Naive thymus-derived CD8-positive, alpha-beta T cell (primary cell): ENCODE measurements at places on chromosomes 5 and 9. TPM values are rescaled to one million over a fixed set of nuclear protein-coding genes. Genes with fewer than 3 reads are reported as not detected.

DNA sequence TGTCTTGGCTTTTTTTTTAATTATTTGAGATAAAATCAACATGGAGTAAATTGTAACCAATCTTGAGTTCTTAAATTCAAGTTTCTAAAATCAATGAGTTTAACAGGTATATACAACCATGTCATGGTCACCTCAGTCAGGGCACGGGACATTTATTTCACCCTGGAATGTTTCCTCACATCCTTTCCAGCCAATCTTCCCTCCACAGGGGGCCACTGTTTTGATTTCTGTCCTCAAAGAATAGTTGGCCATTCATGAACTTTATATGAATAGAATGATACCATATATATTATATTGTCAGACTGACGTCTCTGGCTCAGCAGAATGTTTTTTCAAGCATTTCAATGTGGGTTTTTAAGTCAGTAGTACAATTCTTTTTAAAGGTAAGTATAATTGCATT is 806 bp downstream of the ZNF474 start:
- DNase-seq = no peak

DNA sequence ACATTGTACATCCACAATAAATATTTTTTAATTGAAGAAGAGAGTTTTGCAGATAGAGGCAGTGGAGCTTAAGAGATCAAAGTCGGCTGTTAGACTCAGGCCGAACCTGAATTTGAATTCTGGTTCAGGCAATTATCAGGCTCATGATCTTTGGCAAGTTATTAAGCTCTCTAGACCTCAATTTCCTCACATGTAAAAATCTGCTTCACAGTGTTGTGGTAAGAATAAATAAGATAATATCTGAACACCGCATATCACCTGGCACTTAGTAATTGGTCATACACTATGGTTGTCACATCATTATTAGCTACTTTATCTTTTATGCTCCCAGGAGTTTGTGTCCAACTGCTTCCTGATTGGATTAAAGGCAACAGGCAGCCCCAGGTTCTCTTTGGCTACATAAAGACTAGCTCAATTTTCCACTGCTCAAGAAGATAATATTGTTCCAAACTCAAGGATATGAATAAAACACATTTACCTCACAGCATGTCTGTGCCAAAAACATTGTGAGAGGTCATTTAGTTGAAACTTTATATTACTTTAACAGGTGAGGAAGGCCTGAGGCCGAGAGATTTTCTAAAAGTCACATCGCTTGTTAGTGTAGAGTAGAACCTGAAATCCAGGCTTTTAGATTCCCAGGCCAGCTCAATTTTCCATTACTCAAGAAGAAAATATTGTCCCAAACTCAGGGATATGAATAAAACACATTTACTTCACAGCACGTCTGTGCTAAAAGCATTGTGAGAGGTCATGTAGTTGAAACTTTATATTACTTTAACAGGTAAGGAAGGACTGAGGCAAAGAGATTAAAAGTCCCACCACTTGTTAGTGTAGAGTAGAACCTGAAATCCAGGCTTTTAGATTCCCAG is 289.2 kb upstream of the PTGER4 start:
- DNase-seq = no peak

DNA sequence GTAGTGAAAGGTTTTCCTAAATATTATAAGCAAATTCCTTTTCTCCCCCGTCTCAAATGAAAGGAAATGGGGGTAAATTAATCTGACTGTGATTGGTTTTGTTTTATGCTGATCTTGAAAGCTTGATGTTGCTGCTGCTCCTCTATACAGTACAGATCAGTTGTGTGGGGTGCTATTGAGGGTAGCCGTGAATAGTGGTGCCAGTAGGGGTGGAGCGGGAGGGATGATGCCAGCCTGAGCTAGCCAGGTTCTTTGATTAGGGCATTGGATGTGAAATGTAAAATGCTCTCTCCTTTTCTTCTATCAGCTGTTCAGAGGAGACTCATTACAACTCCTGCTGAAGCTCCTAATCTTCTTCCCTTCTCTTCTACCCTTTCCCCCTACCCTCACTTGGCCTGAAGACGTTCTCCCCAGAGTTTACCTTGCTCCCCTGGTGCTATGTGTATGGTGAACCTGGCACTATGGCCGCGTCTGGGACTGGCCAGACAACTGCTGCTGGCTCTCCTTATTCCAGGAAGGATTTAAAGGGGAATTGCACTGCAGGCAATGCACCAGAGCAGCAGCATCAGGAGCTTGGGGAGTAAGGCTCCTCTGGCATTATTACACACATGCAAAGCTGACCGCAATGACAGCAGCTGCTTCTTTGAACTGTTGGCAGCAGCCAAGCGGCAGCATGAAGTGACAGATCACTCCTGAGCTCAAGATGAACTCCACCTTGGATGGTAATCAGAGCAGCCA is 566 bp downstream of the GPR21 start:
- no peak for DNase-seq

GRCh38 chr5:4197151-4197550 is 601.5 kb downstream of the IRX1 start:
- DNase-seq = no peak

DNA sequence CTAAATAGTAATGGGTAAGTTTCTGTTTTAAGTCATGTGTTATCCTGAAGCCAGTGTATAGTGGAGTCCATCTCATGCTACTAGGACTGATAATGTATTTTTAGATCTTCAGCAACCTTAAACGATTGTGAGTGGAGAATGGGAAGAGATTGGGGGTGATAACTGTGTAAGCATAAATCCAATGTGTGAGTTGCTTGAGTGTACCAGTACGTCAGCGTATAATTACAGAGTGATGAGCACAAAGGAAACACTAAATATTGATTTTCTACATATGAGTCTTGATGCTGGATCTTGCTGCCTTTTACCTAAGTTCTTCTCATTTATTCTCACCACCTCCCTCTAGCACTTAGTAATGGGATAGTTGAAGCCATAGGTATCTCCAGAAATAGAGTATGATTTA is 16.3 kb upstream of the IZUMO3 start:
- no peak for DNase-seq

GRCh38 chr5:10982626-10983025 is 221.6 kb upstream of the DAP start:
- DNase-seq = no peak

DNA sequence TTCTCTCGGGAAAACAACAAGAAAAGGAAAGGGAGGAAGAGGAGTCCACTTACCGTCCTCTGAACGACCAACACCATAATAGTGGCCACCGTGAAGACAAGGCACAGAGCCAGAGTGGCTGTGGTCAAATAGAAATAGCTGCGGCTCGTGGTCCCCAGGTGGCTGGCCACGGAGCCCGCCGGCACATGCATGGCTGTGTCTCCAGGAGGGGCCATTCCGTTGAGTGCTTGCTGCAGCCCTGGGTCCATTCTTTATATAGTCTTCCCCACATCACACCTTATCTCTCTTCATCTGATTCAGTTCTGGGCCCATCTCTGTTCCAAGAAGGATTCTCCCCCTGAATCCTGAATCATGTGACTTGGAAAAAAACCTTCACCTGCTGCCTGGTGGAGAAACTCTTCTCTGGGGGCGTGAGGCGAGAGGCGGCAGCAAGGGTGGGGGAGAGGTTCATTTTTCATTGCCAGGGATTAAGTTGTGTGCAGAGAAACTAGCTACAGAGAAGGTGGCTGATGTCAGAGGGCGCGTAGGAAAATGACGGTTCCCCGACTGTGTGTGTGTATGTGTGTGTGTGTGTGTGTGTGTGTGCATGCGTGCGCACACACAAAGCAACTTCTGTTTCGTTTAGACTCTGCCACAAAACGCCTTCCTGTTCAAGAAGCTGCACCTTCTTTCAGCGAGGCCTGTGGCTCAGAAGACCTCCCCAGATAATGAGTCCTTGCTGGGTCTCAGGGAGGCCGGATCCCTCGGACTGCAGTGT is at the start of gene TNFSF8:
Gene TNFSF8, minus strand, starts transcription at position 536 of the 757 bp plus-strand sequence. Its CDS starts 288 bp downstream, at position 248.
- peak; percentile 43 for DNase-seq

DNA sequence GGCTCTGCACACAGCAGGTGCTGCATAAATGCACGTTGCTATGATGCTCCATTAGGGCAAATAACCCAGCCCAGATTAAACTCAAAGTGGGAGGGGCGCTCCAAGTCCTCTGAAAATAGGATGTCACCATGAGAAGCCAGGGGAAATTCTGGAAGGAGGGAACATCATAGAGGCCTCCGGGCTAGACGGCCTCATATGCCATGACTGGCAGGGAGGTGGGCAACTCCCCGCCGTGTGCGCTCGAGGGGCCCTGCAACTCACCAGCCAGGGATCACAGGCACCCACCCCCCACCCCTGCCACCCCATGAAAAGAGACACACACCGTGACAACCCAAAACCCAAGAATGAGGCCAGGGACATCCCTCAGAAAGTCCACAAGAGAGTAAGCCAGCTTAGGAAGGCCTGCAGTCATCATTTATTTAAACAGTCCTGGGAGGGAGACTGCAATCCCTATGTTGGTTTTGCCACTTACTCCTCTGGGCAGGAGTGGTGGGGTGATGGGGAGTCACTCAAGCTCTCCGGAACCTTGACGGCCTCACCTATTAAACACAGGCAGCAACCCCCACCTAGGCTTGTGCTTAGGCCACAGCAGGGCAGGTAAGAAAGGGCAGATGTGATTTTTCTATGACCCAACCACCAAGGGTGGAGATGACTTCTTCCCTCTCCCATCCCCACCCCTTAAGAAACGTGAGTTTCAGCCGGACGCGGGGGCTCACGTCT is 4.0 kb downstream of the VAV2 start:
- DNase-seq = peak; percentile 36

DNA sequence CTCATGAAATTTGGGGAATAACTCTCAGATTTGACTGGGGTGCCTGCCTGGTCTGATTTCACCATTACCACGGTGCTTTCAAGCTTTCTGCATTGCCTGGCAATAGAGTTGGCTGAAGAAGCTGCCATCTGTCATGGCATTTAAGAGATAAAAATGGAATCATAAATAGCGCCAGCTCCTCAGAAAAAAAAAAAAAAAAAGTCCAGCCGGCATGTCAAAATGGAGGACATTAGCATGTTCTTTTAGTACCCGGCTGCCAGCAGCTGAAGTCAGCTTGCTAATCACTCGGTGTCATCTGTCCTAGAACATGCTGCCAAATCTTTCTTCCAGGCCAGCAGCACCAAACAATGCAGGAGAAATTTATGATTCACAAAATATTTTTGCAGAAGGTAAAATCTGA is 57.7 kb upstream of the CER1 start:
- DNase-seq = no peak

- no peak for DNase-seq
These were observed 31.6 kb downstream of the ABLIM3 start for GRCh38 chr5:149172709-149173505.

DNA sequence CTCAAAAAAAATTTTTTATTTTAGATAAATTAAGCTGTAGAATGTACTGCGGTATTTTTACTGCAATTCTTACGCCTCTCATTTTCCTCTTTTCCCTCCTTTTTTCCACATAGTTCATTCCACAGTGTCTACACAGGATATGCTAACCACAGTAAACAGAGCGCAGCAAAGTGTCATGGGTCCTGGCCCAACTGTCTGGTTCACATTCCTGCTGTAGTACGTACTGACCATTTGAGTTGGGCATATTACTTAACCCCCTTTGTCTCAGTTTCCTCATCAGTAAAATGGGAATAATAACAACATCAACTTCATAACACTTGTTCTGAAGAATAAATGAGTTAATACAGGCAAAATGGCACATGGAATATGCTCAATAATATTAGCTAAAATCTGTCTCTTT is 41.6 kb downstream of the SLC44A1 start:
- DNase-seq = no peak

- DNase-seq = no peak
These were observed 86.8 kb downstream of the NLN start for GRCh38 chr5:65808818-65809217.

- no peak for DNase-seq
These were observed 12.7 kb downstream of the CSF2 start for GRCh38 chr5:132086277-132086794.

DNA sequence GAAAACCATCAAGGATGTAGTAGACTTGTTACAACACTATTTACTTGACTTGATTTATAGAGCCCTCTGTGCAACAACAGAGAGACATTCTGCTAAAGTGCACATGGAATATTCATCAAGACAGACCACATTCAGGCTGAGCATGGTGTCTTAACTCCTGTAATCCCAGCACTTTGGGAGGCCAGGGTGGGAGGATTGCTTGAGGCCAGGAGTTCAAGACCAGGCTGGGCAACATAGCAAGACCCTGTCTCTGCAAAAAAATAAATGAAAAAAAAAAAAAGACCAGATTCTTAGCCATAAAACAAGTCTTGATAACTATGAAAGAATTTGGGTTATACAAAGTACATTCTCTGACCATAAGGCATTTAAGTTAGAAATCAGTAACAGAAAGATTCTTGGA is 25.3 kb downstream of the DENND4C start:
- DNase-seq = no peak

GRCh38 chr5:165757791-165758190 is 2252.4 kb downstream of the MAT2B start:
- no peak for DNase-seq

GRCh38 chr9:61634192-61634591 is 444.4 kb downstream of the SPATA31A7 start:
- no peak for DNase-seq

GRCh38 chr5:132505641-132506040 is 15.1 kb upstream of the IRF1 start:
- DNase-seq = no peak

DNA sequence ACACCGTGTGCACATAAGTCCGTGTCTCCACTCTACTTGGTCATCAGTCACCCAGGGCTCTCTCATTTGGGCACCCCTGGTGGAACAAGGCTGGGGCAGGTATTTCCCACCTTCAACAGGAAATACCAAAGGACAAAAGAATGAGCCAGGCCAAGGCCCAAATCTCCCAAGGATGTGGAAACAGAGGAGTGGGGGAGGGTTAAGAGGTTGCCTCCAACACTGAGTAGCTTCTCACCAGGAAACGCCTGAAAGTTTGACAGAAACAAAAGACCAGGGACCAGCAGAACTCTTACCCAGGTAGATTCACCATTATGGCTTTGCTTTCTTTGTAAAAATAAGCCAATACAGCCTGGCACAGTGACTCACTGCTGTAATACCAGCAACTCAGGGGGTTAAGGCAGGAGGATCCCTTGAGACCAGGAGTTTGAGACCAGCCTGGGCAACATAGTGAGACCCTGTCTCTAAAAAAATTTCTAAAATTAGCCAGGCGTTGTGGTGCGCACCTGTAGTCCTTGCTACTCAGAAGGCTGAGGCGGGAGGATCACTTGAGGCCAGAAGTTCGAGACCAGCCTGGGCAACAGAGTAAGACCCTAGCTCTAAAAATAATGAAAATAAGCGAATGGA is 12.7 kb downstream of the SLC1A3 start:
- DNase-seq = no peak

GRCh38 chr9:8961186-8961851 is 1161.7 kb upstream of the DMAC1 start:
- DNase-seq = no peak

DNA sequence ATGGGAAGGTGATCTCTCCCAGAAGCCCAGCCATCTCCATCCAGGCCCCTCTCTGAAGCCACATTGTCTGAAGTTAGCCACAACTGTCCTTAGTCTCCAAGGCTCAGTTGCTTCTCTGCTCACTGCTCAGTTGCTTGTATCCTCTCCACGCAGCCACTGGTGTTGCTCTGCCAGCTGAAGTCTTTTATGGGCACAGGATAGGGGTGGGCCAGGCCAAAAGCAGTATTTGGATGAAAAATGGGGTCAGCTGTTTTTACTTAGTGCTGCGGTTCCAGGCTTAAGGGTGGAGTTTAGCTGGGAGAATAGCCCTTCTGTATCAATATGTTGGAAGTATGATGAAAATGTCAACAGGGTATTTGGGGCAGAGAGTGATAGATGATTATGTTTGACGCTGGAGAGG is 168.8 kb upstream of the PPP1R2B start:
- DNase-seq = no peak

The TSSK1B gene
- total RNA-seq = not detected

The CTSV gene
- total RNA-seq = not detected

The LVRN gene
- 0.38 TPM for total RNA-seq

The SLC34A1 gene
- total RNA-seq = 0.16 TPM

The OR1Q1 gene
- 1.1 TPM for total RNA-seq

The CRB2 gene
- total RNA-seq = 0.18 TPM

The IL9 gene
- total RNA-seq = not detected
